ENCODE measurements at places on chromosomes 4 and X. TPM values are rescaled to one million over a fixed set of nuclear protein-coding genes. Genes with fewer than 3 reads are reported as not detected.

Gene ATP11C
- 16.4 TPM for total RNA-seq

Gene EDNRA
- 3.4 TPM for total RNA-seq

Gene SPATA18
- total RNA-seq: not detected

Gene DEFB131A
- total RNA-seq: not detected

Gene SLC49A3
- 0.60 TPM for total RNA-seq

Gene POU4F2
- total RNA-seq: not detected

Gene SUPT20HL1
- total RNA-seq: not detected

Gene CAPN6
- not detected for total RNA-seq

Gene FRG2
- not detected for total RNA-seq

Gene CT83
- total RNA-seq: 11.4 TPM
